SJCRH30 (cell line): ENCODE measurements at places on chromosomes 6 and 20.

DNA sequence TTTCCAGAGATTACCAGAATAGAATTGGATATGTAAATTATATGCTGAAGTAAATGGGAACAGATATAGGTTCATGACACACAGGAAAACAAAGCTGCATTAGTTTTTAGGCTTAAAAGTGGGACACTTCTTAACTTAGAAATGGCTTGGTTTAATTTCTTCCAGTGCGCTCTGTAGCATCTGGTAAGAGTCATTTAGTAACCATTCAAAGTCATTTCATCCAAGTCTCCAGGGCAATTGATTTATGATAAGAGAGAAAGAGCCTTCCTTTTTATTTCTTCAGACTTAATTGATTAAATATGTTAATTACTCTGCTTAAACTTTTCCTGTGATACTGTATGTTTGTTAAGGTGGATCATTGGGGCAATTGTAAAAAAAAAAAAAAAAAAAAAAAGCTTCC, 368.0 kb downstream of the DOK5 start:
- no peak overlapping the region for H3K4me3 ChIP-seq
- no peak overlapping the region for H3K27ac ChIP-seq
- DNase-seq = no peak
- H3K27me3 ChIP-seq = peaks cover 38% of the 10 kb centered on the region
- H3K36me3 ChIP-seq = no peaks in the 10 kb centered on the region

DNA sequence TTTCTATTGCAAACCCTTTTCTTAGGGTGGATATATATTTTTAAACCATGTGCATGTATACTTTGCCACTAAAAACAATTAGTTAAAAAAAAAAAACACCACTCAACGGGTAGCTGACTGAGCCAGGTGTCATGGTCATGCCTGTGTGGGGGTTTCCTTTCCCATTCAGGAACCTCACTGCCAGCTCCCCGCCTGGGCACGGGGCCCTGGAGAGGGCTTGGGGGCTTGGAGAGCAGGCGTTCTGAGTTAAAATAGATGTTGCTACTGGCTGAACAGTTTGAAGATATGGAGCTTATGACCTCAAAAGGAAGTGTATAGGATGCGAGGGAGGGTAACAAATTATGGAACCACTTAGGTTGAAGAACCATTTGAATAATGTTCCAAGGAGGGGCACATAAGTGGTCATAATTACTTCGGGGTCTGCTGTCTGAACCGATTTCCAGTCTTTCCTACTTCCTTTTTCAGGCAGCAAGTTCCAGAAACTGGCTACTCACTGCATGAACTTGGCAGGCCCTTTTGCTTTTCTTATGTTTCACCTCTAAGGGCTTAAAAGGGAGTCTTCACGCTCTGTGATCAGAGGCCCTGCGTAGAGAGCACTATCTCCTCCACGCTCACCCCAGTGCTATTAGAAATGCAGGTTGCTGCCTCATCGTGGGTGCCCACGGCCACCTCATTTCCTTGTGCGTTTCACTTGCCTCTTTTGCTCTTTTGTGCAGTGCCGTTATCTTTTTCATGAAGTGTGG, 9.9 kb downstream of the STX16 start:
- no peak overlapping the region for H3K27ac ChIP-seq
- no peak for DNase-seq
- H3K36me3 ChIP-seq = peaks cover 44% of the 10 kb centered on the region
- H3K4me1 ChIP-seq = peaks cover 15% of the 10 kb centered on the region
- peaks cover 4% of the 10 kb centered on the region; the same call in 1 of the 2 replicates for H3K27me3 ChIP-seq

DNA sequence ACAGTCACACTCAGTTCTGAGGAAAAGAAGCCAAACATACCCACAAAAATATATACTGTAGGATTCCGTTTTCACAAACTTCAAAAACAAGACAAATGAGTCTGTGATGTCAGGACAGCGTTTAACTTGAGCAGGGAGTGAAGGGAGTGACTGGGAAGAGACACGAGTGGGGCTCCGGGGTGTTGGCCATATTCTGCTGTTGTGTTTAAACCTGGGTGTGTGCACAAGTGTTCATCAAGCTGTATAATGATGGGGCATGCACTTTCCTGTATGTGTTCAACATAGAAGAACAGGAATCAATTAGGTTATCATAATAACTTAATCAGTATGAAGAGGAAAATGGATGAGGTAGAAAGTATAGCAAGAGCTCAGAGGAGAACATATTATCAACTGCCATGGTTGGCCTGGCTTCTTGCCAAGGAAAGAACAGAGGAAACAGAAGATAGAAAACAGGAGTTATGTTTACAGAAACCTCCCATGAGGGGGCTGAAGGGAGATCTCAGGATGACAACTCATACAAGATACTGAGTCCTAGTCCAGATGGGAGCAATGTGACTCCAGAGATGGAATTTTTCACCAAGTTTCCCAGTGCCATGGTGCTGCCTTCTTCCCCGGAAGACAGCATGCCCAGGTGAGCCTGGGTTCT, 15.1 kb upstream of the AFDN start:
- no peaks in the 10 kb centered on the region for H3K27me3 ChIP-seq
- H3K4me1 ChIP-seq = peaks cover 4% of the 10 kb centered on the region
- DNase-seq = no peak
- no peak overlapping the region for H3K27ac ChIP-seq
- H3K36me3 ChIP-seq = no peaks in the 10 kb centered on the region

GRCh38 chr6:151388236-151388635, 3.1 kb downstream of the ZBTB2 start:
- H3K27me3 ChIP-seq = no peaks in the 10 kb centered on the region
- no peak overlapping the region for H3K27ac ChIP-seq
- H3K4me3 ChIP-seq = no peak overlapping the region
- no peak for DNase-seq

DNA sequence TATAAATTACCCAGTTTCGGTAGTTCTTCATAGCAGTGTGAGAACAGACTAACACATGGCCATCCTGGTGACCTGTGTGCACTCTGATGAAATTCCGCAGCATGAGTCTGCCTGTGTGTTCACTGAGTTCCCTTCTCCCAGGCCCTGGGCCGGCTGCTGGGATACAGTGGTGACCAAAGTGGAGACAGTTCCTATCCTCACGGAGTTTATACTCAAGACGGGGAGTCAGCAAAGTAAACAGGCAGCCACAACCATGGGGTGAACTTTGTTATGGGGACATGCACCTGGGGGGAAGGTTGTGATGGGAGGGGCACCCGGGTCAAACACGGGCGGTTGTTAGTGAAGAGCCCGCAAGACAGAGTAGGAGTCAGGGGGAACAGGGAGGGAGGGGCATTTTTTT, 202.0 kb downstream of the CDH4 start:
- DNase-seq = no peak
- no peak overlapping the region for H3K27ac ChIP-seq
- H3K4me3 ChIP-seq = no peak overlapping the region
- H3K36me3 ChIP-seq = no peaks in the 10 kb centered on the region
- no peaks in the 10 kb centered on the region for H3K4me1 ChIP-seq

DNA sequence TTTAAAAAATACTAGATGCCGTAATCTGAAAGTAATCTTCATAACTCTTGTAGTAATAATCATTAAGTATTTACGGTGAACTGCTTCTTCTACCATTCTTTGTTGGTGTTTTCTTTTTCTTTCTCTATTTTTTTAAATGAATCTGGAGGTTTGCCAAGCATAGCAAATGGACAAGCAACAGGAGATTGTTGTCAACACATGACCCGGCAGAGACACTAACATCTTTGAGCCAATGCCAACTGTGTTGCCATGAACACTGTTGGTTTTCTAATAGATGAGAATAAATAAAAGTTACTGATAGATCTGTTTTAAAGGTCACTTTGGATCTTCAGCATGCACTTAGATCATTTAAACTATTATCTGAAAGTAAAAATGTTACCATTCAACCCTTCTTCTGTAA, 523.6 kb upstream of the EYS start:
- no peaks in the 10 kb centered on the region for H3K27me3 ChIP-seq
- H3K4me1 ChIP-seq = no peaks in the 10 kb centered on the region
- no peak for DNase-seq
- no peak overlapping the region for H3K4me3 ChIP-seq
- H3K36me3 ChIP-seq = no peaks in the 10 kb centered on the region

DNA sequence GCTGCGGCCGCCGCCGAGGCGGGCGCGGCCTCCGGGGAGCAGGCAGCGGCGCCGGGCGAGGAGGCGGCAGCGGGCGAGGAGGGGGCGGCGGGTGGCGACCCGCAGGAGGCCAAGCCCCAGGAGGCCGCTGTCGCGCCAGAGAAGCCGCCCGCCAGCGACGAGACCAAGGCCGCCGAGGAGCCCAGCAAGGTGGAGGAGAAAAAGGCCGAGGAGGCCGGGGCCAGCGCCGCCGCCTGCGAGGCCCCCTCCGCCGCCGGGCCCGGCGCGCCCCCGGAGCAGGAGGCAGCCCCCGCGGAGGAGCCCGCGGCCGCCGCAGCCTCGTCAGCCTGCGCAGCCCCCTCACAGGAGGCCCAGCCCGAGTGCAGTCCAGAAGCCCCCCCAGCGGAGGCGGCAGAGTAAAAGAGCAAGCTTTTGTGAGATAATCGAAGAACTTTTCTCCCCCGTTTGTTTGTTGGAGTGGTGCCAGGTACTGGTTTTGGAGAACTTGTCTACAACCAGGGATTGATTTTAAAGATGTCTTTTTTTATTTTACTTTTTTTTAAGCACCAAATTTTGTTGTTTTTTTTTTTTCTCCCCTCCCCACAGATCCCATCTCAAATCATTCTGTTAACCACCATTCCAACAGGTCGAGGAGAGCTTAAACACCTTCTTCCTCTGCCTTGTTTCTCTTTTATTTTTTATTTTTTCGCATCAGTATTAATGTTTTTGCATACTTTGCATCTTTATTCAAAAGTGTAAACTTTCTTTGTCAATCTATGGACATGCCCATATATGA, 3.2 kb downstream of the MARCKS start:
- H3K4me3 ChIP-seq = no peak overlapping the region
- no peaks in the 10 kb centered on the region for H3K27me3 ChIP-seq
- no peak for DNase-seq
- no peaks in the 10 kb centered on the region; the same call in 1 of the 2 replicates for H3K4me1 ChIP-seq
- H3K36me3 ChIP-seq = peaks cover 22% of the 10 kb centered on the region
- H3K27ac ChIP-seq = no peak overlapping the region

GRCh38 chr20:46477640-46478039, 35.7 kb downstream of the ZNF334 start:
- H3K36me3 ChIP-seq = no peaks in the 10 kb centered on the region
- H3K4me3 ChIP-seq = no peak overlapping the region
- H3K27ac ChIP-seq = no peak overlapping the region
- peaks cover 9% of the 10 kb centered on the region for H3K27me3 ChIP-seq
- H3K4me1 ChIP-seq = no peaks in the 10 kb centered on the region

DNA sequence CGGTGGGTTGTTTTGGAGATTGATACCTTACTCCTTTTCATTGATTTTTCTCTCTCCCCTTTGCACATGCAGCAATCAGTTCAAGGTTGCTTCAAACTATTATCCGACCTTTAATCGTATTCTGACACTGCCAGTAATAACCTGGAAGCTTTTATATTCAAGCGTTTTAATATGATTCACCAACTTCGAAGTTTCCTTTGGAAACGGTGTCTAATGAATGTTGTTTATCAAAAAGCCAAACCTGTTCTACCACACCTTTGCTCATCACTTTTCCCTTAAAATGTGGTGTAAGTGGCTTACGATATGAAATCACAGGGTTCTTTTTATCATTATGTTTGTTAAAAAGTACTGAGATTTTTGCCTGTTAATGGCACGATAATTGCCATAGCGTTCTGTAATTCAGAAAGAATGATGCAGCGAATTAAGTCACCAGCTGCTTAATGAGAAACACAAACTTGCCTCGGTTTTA, 660 bp downstream of the STXBP5 start:
- no peak for DNase-seq
- peaks cover 18% of the 10 kb centered on the region for H3K36me3 ChIP-seq
- peak overlapping the region; percentile 87 for H3K27ac ChIP-seq

- DNase-seq = no peak
- no peaks in the 10 kb centered on the region for H3K27me3 ChIP-seq
- no peaks in the 10 kb centered on the region for H3K4me1 ChIP-seq
- H3K4me3 ChIP-seq = no peak overlapping the region
- H3K27ac ChIP-seq = no peak overlapping the region
These were observed 596.8 kb upstream of the HS3ST5 start for GRCh38 chr6:114939630-114940029.

GRCh38 chr6:168167431-168168315, 88.7 kb upstream of the FRMD1 start:
- no peak for DNase-seq
- H3K4me1 ChIP-seq = no peaks in the 10 kb centered on the region; the same call in 1 of the 2 replicates
- no peak overlapping the region for H3K4me3 ChIP-seq
- H3K27ac ChIP-seq = no peak overlapping the region
- no peaks in the 10 kb centered on the region for H3K27me3 ChIP-seq

GRCh38 chr6:70763754-70764510, 96.2 kb downstream of the SMAP1 start:
- H3K27me3 ChIP-seq = no peaks in the 10 kb centered on the region
- no peak overlapping the region for H3K27ac ChIP-seq
- no peak for DNase-seq
- peaks cover 7% of the 10 kb centered on the region; the same call in 1 of the 2 replicates for H3K36me3 ChIP-seq

DNA sequence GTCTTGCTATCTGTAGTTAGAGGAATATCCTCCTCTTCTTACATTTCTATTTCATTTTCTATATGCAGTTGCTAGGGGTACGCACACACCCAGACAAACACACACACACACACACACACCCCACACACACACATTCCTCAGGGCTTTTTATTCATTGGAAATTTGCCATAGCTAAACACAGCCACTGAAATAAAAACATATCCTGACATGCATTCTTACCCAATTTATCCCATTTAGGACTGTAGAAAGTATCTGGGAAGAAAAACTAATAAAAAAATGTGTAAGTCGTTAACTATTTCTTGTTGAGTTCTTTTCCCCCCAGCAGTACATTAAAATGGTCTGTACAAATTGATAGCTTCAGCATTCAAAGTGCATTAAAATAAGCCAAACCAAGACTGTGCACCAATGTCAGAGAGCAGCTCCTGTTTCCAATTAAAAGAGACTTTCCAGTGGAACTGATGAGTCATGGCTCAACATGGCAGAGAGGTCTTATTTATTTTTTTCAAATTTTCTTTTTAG, 357.9 kb upstream of the AGPAT4 start:
- no peak overlapping the region; the same call in 1 of the 2 replicates for H3K27ac ChIP-seq
- DNase-seq = no peak
- no peaks in the 10 kb centered on the region for H3K36me3 ChIP-seq
- no peak overlapping the region for H3K4me3 ChIP-seq

GRCh38 chr20:36202891-36203338, 33.4 kb upstream of the AAR2 start:
- no peak overlapping the region for H3K4me3 ChIP-seq
- H3K27ac ChIP-seq = no peak overlapping the region
- no peaks in the 10 kb centered on the region for H3K36me3 ChIP-seq

GRCh38 chr6:167056370-167056769, 57.2 kb downstream of the CEP43 start:
- H3K4me1 ChIP-seq = peaks cover 7% of the 10 kb centered on the region
- H3K27me3 ChIP-seq = no peaks in the 10 kb centered on the region
- H3K27ac ChIP-seq = no peak overlapping the region
- no peaks in the 10 kb centered on the region for H3K36me3 ChIP-seq
